ENCODE measurements at places on chromosomes 2 and 18.

GRCh38 chr2:163682695-163683094 is 53.1 kb downstream of the FIGN start:
- peak; percentile 77 for DNase-seq

GRCh38 chr18:35511428-35511827 is 13.7 kb upstream of the INO80C start:
- DNase-seq = no peak

DNA sequence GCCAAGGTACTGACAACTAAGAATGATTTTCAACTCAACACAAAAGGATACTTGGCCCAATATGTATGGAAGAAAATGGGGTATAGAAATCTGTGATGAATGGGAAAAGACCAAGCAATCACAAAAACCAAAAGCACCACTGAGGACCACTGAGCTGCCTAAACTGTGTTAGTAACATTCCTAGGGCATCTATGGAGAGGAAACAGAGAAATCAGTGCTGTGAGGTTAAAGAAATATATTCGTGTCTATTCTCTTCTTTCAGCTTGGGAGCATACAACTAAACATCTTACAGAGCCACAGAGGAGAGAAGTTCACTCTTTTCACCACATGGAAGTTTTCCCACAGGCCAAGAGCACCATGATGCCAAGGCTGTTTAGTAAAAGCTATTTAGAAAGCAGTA is 47.3 kb upstream of the CALCRL start:
- DNase-seq = no peak

GRCh38 chr18:45833846-45834245 is 8.4 kb downstream of the SIGLEC15 start:
- DNase-seq = no peak

- peak; percentile 30 for DNase-seq
Observed at GRCh38 chr2:202508686-202509085, 126.1 kb upstream of the FAM117B start.

DNA sequence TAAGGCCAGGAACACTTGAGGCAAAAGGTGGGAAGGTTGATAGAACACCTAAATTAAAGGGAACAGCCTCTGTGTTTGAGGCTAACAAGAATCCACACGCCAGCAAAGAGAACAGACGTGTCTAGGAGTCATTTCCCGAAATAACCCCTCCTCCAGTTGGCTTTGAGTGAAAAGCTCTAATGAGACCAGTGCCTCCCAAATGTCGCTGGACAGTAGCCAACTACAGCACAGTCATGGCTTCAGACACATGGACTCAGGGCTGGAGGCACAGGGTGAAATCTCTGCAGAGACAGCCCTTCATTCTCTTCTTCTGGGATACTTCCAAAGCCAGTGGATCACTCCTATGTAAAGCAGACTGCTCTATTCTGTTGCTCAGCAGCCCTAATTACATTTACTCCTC is 49.6 kb downstream of the SOWAHC start:
- DNase-seq = peak; percentile 30
